ENCODE measurements at places on chromosomes 12 and 14.

GRCh38 chr14:52089218-52089617 lies 20.4 kb upstream of the NID2 start:
- no peak for DNase-seq

- DNase-seq: no peak
Measured at GRCh38 chr12:32089156-32089555, 17.5 kb upstream of the BICD1 start.

GRCh38 chr12:47782372-47782770 lies 9.3 kb downstream of the SLC48A1 start:
- DNase-seq: no peak

DNA sequence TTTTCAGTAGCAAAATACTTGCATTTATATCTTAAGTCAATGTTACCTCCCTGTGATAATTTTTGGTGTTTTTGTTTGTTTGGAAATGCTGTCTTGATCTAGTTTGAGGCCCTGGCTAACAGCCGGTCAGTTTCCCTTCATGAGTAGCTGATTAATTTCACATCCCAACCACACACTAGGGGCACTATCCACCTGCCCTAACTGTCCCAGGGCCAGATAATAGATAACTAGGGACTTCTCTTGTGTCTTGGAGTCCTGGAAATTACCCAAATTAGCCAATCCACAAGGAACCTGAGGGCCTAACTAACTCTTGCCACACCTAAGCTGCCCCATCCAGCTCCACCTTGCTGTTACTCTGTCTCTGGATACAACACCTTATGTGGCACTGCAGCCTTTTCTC lies 399.9 kb downstream of the FOXG1 start:
- no peak for DNase-seq

- no peak for DNase-seq
Measured at GRCh38 chr12:22473212-22473611, 71.1 kb downstream of the C2CD5 start.

DNA sequence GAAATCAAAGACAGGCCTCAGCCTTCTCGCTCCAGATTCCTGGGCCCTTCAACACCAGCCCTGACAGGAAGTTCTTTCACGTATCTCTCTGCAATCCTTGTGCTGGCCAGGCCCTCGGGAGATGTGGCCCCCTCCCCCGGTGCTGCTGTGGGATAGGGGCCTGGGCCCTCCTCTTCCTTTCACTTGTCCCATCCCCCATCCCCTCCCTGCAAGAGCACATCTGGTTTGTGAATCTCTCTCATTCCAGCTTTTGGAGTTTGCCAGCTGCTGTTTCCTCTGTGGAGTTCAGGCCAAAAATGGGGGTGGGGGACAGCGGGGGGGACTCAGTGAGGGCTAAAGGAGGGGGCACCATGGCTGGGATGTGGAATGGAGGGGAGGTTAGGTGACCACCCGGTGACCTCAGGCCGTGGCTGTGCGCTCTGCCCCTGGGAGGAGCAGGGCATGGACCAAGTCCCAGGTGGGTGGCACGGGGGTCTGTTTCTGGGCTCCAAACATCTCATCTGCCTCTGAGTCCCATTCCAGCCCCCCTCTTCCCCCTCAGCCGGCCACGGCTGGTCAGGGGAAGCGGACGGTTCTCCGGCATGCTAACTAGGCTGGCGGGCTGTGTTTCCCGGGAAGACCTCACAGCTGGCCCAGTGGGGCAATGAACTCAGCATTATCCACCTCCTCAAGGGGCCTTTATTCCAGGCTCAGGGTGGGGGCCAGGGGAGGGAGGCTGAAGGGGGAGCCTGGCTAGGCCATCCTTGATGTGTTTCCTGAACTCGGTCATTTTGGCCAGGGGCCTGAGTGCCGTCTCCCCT lies 7.4 kb downstream of the LRP1 start:
- DNase-seq: no peak

DNA sequence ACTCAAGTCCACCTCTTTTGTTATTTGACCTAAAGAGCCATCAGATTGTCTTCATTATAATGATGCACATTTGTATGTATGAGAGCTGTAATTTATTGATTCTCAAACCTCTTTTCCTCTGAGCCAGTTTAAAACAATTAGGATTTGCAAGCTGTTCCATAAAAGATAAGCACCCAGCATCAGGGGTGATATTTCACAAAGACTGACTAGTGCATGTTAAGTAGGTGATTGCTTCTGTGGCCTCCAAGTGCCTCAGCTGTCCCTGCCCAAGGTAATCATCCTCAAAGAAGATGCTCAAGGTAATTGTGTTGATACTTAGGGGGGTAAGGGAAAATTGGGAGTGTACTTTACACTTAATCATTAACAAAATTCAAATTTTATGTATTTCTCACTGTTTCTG lies 18.2 kb downstream of the CEP128 start:
- DNase-seq: no peak

DNA sequence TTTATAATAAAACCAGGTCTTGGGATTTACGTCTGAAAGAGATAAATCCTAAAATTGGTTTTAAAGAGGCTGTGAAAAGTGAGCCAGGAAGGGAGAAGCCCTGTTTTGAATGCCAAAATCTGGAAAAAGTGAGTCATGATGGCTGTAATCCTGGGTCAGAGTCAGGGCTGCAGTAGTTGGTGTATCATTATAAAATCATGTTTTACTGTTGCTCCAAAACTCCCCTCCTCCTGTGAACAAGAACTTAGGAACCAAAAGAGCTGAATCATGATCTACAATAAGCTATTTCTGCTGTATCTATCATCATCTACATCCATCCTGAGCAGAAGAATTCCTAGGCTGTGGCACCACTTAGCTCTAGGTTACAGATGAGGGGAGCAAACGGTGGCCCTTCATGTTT lies 79.3 kb downstream of the LMO3 start:
- DNase-seq: no peak

- DNase-seq: no peak
Measured at GRCh38 chr14:83828406-83828805, 1701.5 kb upstream of the FLRT2 start.

DNA sequence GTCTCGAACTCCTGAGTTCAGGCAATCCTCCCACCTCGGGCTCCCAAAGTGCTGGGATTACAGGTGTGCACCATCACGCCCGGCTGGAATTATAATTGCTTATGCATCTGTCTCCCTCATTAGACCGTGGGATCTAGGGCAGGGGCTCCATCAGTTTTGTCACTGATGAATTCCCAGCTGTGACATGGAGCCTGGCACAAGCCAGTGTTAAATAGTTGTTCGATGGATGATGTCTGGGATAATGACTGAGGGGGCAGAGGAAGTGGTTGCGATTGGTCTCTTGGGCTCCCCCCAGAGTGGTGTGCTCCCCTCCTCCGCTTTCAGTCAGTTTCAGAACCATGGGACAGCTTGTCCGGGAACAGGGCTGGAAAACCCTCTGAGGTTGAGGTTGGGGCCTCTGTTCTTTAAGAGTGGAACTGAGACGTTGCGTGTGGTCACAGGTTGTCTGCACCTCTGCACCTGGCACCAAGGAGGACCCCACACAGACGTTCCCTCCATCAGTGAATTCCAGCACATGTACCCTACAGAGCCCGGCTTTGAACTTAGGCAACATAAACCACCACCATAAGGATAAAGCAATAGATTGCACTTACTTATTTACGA lies 30.8 kb upstream of the BATF start:
- DNase-seq: no peak

DNA sequence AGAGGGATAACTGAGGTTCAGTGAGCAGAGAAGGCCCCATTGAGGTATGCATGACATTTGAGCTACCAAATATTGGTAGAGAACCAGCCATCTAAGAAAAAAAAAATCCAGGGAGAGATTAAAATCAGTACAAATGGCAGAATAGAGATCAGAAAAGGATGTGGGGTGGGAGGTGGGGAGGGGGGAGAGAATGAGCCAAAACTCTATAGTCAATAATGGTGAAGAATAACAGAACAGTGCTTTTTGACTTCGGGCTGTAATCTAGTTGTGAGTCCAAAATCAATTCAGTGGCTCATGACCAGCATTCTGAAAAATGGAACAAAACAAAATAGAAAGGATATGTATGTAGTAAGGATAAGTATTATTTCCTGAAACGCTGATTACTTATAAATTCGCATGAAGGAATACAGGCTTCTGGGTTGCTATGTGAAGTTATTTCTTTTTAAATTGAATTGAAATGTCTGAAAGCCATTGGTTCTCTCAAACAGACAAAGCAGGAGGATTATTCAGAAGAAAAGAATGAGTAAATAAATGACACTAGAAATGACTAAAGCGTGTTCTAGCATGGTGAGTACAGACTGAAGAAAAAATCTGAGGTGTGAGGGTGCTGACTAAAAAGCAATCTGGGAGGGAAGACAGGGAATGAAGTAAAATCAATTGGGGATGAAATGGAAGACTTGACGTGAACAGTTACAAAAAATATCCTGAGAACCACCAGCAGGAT lies 72.4 kb downstream of the ATP2B1 start:
- DNase-seq: no peak

GRCh38 chr14:95248432-95248831 lies 71.3 kb downstream of the CLMN start:
- no peak for DNase-seq

GRCh38 chr12:108629824-108630476 lies 3.7 kb downstream of the SELPLG start:
- DNase-seq: peak; percentile 68

- no peak for DNase-seq
Measured at GRCh38 chr12:50104417-50105366, 884 bp downstream of the GPD1 start.

GRCh38 chr14:78103271-78103670 lies 66.9 kb upstream of the NRXN3 start:
- DNase-seq: no peak

GRCh38 chr12:86256163-86256562 lies at the start of gene MGAT4C:
Gene MGAT4C (minus strand): TSS chr12:86256391.
- DNase-seq: no peak

- DNase-seq: no peak
Measured at GRCh38 chr14:98913967-98914650, 357.9 kb downstream of the BCL11B start.

- DNase-seq: no peak
Measured at GRCh38 chr14:34983148-34983760, 462 bp downstream of the SRP54 start.

DNA sequence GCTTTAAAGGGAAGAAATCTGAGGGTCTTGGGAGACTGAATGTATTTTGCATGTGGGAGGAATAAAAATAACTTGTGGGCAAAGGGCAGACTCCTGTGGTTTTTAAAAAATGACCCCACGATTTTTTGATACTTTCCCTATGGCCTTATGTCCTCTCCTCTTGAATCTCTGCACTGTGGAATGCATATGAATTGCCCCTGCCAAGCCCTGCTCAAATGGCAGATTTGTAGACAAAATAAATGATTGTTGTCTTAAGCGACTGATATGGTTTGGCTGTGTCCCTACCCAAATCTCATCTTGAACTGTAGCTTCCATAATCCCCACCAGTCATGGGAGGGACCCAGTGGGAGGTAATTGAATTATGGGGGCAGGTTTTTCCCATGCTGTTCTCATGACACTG lies 223.8 kb downstream of the DACT1 start:
- no peak for DNase-seq

DNA sequence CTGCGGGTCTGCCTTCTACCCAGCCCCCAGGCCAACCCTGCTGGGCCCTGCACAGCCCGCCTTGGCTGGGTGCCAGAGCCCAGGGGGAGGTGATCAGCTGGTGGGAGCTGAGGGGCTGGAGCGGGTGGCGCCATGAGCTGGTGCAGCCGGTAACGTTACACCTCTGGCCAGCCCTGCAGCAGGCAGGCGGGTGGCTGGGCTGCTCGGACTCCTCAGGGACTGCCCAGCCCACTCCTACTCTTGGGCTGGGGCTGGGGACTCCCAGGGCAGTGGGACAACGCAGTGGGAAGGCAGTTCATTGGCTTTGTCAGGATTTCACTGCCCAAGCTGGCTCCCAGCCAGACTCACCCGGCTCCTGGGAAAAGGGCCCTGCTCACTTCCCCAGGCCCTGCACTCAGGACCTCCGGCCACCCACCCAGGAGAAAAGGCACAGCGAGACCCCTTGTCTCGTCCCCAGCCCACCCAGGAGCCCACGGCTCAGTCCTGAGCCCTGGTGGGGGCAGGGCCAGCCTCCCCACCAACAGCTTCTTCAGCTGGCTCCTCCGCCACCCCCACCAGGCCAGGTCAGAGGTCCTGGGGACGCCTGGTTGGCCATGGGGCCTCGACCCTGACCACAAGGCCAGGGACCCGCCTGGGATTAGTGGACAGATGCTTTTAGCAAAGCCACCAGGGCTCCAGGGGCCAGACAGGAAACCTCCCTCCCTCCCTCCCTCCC lies 1.0 kb downstream of the PGF start:
- no peak for DNase-seq

- DNase-seq: no peak
Measured at GRCh38 chr14:23217032-23218020, 20.4 kb upstream of the RNF212B start.

DNA sequence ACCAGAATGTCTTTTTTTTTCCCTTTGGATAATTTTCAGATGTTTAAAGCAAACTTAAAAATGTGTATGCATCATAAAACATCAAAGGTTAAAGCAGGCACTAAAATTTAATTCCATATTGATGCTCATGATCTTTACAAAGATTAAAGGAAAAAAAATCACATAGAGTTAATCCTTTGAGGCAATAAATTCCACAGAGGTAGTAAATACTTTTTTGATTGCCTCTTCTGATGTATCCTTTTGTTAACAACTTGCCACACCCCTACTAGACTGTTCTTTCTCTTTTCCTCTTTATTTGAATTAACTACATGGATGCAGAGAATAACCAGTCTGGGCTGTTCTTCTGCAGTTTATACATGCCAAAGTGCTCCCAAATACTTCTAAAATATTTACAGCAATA lies 45.2 kb upstream of the KCNJ8 start:
- DNase-seq: no peak

GRCh38 chr12:25524366-25524765 lies 28.7 kb downstream of the LMNTD1 start:
- no peak for DNase-seq

DNA sequence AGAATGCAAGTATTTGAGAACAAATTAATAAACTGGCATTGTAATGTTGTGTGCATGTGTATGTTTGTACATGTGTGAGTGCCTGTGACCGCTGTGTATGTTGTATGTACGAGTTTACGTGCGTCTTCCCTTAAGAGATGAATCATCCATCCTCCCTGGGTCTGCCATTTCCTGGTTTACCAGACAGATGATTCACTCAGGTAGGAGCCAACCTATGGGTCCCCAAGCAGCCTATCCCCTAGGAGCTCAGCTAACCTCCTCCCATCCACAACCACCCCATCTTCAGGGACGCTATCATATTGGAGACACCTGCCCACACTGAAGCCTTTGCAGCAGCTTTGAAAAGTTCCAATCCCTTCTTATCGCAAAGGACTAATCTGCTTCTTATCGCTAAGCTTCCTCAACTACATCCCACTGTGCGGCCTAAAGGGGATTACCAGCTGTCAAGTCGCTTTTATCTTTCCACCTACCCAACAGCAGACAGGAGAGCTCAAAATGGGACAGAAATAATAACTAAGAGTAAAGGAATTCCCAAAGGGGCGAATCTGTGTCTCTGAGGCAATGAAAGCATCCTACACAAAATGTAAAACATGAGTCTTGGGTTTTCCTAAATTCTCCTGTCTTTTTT lies 81.5 kb upstream of the TMCC3 start:
- no peak for DNase-seq

DNA sequence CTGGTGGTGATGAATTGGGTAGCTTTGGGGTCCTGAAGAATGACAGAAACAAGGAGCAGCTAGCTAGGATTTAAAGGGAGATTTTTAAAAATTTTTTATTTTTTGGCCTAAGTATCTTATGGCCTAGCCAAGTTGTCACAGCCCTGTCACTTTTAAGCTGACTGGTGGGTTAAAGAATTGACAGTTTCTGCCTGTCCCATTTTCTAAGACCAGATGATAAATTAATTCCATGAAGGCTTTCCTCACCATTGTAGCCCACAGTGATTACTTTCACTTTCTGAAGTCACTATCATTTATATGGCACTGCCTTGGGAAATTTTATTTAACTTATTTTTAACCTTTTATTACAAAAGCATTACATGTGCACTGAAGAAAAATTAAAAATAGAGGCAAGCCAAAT lies 43.2 kb downstream of the BICDL1 start:
- DNase-seq: no peak

All from activated naive CD4-positive, alpha-beta T cell treated with anti-CD3 and anti-CD28 coated beads, Interleukin-2, amount 10 ng/mL, durations not matched to agents 7 days and 5 days (primary cell).